ENCODE measurements at places on chromosomes 12 and 14. TPM values are rescaled to one million over a fixed set of nuclear protein-coding genes. Genes with fewer than 3 reads are reported as not detected.

Gene SLC2A14
- not detected for total RNA-seq

Gene FOXG1
- not detected for total RNA-seq

Gene TAS2R14
- 1.6 TPM for total RNA-seq

- peaks cover 4% of the 10 kb centered on the region for H3K27me3 ChIP-seq
- H3K36me3 ChIP-seq: no peaks in the 10 kb centered on the region
- H3K4me1 ChIP-seq: no peaks in the 10 kb centered on the region
- no peak for DNase-seq
- H3K4me3 ChIP-seq: no peak overlapping the region
Measured at GRCh38 chr12:109014984-109015765, 5.7 kb downstream of the SVOP start.

DNA sequence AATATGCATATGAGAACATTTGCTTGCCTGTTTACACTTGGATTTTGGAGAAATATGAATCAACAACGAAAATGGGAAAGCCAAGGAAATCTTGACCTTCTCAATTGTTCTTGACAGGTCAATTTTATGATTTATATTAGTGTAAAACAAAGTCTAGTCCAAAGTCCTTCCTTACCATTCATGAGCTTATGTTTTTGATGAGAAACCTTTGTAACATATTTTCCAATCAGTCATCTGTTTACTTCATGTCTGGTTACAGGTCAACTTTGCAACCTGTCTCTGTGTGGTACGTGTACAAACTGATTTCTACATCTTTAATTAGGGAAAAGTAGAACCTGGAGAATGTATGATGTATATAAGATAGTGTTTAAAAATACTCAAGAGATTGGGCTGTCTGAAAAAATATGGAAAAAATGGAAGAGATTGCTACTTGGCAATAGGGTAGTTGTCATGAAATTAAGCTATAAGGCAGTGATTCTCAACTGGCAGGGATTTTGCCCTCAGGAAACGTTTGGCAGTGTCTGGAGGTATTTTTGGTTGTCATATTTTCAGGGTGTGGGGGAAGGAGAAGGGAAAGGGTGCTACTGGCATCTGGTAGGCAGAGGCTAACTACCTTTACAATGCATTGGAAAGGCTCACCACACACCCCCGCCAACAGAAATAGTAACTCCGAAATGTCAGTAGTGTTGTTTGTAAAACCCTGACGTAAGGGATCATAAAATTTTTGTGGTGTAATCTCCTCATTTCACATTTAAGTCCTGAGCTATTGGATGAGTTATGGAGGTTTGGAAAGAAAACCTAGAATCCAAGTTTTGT is 110.4 kb upstream of the PTPRB start:
- H3K27me3 ChIP-seq: peaks cover 10% of the 10 kb centered on the region
- H3K27ac ChIP-seq: no peak overlapping the region
- no peaks in the 10 kb centered on the region for H3K36me3 ChIP-seq
- H3K4me3 ChIP-seq: no peak overlapping the region

DNA sequence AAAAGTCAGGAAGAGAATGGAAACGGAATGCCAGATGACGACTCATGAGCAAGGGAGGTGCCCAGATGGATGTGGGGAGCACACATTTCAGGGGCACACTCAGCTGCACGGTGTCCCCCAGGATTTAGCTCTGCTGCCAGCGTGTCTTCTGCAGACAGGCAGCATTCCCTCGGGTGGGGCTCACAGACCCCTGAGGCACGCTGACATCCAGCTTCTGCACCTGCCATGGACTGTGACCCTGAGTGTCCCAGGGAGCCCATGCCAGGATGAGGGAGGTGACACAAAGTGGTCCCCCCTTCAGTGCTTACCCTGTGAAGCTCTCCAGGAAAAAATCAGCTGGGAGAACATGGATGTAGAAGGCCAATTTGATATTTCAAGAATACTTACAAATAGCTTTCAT is 84.2 kb downstream of the PIWIL1 start:
- no peak overlapping the region for H3K27ac ChIP-seq
- H3K27me3 ChIP-seq: peaks cover 2% of the 10 kb centered on the region
- no peak for DNase-seq
- no peak overlapping the region for H3K4me3 ChIP-seq

GRCh38 chr12:82407481-82407880 is 49.2 kb downstream of the METTL25 start:
- DNase-seq: no peak
- H3K27me3 ChIP-seq: no peaks in the 10 kb centered on the region
- no peaks in the 10 kb centered on the region for H3K36me3 ChIP-seq
- H3K4me3 ChIP-seq: no peak overlapping the region

DNA sequence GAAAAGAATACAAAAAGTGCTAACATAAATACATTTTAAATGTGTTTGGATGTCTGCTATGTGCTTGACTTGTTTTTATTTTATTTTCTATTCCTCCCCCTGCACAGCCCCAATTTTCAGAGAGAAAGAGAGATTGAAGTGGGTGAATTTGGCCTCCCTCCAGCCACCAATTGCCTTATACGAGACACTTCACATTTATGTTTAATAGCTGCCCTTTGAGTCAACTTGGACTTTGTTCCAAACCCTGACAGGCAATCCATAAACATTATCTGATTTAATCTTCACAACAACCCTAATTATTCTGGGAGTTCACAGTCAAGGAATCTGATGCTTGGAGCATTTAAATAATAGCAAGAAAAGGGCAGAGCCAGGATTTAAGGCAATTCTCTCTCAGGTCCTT is 161.7 kb downstream of the SLC15A4 start:
- no peak overlapping the region for H3K27ac ChIP-seq
- no peak overlapping the region for H3K4me3 ChIP-seq
- H3K4me1 ChIP-seq: no peaks in the 10 kb centered on the region
- H3K27me3 ChIP-seq: no peaks in the 10 kb centered on the region
- H3K36me3 ChIP-seq: peaks cover 10% of the 10 kb centered on the region

- peak overlapping the region; percentile 17 for H3K27ac ChIP-seq
- DNase-seq: no peak
- no peak overlapping the region for H3K4me3 ChIP-seq
- no peaks in the 10 kb centered on the region for H3K27me3 ChIP-seq
- peaks cover 48% of the 10 kb centered on the region for H3K4me1 ChIP-seq
- H3K36me3 ChIP-seq: no peaks in the 10 kb centered on the region
Measured at GRCh38 chr12:102430661-102431060, 49.7 kb downstream of the IGF1 start.

DNA sequence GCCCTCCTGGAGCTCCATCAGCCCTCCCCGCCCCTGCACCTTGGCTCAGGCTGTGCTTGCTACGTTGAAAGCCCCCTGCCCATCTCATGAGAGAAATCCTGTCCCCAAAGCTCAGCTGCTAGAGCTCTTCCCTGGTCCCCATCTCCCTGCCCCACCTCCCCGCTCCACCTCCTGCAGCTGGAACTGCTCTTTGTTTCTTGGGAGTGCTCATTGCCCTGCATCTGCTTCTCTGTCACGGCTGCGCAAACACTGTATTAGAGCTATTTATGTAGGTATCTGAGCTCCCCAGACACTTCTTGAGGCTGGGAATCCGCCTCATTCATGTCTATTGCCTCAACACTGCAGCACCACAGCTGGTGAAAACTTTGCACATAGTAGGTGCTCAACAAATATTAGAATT is 32.8 kb upstream of the PRIMA1 start:
- DNase-seq: no peak
- H3K4me3 ChIP-seq: no peak overlapping the region
- H3K36me3 ChIP-seq: no peaks in the 10 kb centered on the region
- H3K27me3 ChIP-seq: peaks cover 2% of the 10 kb centered on the region
- H3K4me1 ChIP-seq: no peaks in the 10 kb centered on the region

DNA sequence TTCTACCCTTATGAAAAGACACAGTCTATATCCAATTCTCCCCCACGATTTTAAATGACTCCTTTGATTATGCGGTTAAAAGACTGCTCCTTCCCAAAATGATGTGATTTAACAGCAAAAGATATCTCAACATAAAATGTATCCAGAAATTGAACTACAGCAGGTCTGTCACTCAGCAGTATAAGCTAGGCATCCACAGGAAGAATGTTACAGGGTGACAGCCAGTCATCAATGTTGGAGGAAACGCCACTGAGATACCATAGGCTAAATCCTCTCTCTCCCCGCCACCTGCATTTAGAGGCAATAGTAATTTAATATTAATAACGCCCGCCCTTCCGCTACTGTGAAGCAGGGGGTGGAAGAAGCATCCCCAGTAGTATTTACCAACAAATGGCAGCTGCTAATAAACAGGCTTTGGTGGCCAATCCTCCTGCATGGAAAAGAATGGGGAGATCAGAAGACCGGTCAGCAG is 613 bp downstream of the RECQL start:
- peaks cover 30% of the 10 kb centered on the region for H3K4me1 ChIP-seq
- no peaks in the 10 kb centered on the region for H3K27me3 ChIP-seq
- H3K4me3 ChIP-seq: no peak overlapping the region
- no peak for DNase-seq

GRCh38 chr14:30450631-30451545 is 108.1 kb upstream of the G2E3 start:
- peak; percentile 11 for DNase-seq
- no peaks in the 10 kb centered on the region for H3K36me3 ChIP-seq
- no peak overlapping the region for H3K4me3 ChIP-seq
- H3K27ac ChIP-seq: no peak overlapping the region

- no peak for DNase-seq
- peak overlapping the region; percentile 3 for H3K27ac ChIP-seq
- peaks cover 46% of the 10 kb centered on the region for H3K4me1 ChIP-seq
- no peaks in the 10 kb centered on the region for H3K36me3 ChIP-seq
Measured at GRCh38 chr14:32601906-32602305, 272.8 kb downstream of the AKAP6 start.

- H3K27ac ChIP-seq: no peak overlapping the region
- peaks cover 2% of the 10 kb centered on the region for H3K27me3 ChIP-seq
- no peak overlapping the region for H3K4me3 ChIP-seq
- no peaks in the 10 kb centered on the region for H3K4me1 ChIP-seq
- no peak for DNase-seq
- 0 out of 2 replicates have a peak, but pooled peaks cover 4% of the 10 kb centered on the region for H3K36me3 ChIP-seq
Measured at GRCh38 chr12:99732131-99732530, 84.6 kb downstream of the GARIN6 start.

DNA sequence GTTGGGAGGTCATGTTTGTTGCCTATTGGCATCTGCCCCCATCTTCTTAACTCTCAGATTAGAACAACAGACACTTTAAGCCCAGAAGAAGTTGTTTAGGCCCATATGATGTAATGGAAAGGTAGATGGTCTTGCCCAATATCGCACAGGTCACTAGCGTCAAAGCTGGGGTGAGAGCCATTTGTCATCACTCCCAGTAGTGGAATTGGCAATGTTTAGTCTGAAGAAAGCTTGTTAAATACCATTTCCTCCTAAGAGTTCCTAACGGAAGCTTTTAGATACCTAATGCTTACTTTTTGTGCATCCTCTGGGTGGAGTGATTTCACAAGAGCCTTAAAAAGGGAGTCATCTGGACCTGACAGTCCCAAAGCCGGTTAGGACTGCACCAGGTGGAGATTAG is 125.4 kb downstream of the DACT1 start:
- no peaks in the 10 kb centered on the region for H3K4me1 ChIP-seq
- H3K27ac ChIP-seq: no peak overlapping the region
- peaks cover 2% of the 10 kb centered on the region for H3K27me3 ChIP-seq
- no peaks in the 10 kb centered on the region for H3K36me3 ChIP-seq
- no peak for DNase-seq

GRCh38 chr12:18998343-18999261 is 130.9 kb upstream of the PLEKHA5 start:
- H3K4me1 ChIP-seq: peaks cover 26% of the 10 kb centered on the region
- peak; percentile 85 for DNase-seq
- peak overlapping the region; percentile 99 for H3K27ac ChIP-seq
- no peaks in the 10 kb centered on the region for H3K36me3 ChIP-seq
- H3K4me3 ChIP-seq: peak overlapping the region; percentile 78
- H3K27me3 ChIP-seq: no peaks in the 10 kb centered on the region

DNA sequence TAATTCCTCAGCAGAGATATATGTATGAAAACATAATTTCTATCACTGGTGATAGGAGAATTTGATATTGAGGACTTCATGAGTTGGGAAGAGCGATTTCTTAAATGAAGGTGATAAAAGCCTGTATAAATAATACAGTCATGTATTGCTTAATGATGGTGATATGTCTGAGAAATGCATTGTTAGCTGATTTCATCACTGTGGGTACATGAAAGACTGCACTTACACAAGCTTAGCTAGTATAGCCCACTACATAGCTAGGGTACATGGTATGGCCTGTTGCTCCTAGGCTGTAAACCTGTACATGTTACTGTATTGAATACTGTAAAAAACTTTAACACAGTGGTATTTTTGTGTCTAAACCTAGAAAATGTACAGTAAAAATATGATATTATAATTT is 63.4 kb downstream of the ANO4 start:
- no peak overlapping the region for H3K4me3 ChIP-seq
- DNase-seq: no peak
- no peak overlapping the region for H3K27ac ChIP-seq
- H3K4me1 ChIP-seq: no peaks in the 10 kb centered on the region
- H3K36me3 ChIP-seq: no peaks in the 10 kb centered on the region

DNA sequence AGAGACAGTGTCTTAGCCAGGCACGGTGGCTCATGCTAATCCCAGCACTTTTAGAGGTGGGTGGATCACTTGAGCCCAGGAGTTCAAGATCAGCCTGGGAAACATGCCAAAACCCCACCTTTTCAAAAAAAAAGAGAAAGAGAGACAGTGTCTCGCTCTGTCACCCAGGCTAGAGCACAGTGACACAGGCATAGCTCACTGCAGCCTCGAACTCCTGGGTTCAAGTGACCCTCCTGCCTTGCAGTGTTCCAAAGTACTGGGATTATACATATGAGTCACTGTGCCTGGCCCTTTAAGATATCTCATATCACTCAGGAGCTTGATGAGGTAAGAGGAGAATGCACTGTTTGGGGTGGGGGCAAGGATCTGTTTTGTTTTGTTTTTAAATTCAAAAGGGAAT is 48.1 kb upstream of the LTBP2 start:
- peaks cover 70% of the 10 kb centered on the region for H3K36me3 ChIP-seq
- no peak overlapping the region for H3K4me3 ChIP-seq
- peaks cover 80% of the 10 kb centered on the region for H3K4me1 ChIP-seq
- DNase-seq: no peak

DNA sequence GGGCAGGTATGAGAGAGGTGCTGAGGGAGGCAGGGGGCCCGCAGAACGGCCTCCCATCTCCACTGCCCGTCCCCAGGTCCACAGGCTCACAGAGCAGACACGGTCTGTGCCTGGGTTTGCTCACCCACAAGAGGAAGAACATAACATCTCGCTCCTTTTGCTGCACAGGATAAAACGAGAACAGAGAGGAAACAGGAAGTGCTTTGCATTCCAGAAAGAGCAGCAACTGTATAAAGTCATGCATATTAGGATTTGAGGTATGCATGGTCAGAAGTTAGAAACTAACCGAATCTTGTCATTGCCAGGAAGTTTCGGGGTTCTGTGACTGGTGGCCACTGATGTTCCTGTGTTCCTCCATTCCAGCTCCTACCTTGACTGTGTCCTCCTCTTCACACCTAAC is 25.0 kb downstream of the NTF3 start:
- peak overlapping the region; percentile 75 for H3K4me3 ChIP-seq
- H3K27ac ChIP-seq: peak overlapping the region; percentile 96
- DNase-seq: peak; percentile 73
- H3K36me3 ChIP-seq: peaks cover 37% of the 10 kb centered on the region
- peaks cover 6% of the 10 kb centered on the region for H3K27me3 ChIP-seq

DNA sequence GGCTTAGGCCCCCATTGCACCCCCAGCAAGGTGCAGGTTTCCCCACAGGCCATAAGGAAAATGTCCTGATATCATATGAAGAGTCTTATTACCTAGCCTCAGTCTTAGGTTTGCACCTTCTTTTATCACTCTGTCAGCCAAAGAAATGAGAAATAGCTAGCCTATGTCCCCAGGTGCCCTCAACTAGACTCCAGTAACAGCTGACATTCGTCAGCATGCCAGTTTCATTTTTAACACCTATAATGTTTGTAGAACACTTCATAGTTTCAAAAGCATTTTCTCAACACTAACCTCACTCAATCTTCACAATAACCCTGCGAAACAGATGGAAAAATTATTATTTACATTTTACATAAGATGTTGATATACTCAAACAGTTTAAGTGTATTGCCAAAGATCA is 24.0 kb upstream of the OR10P1 start:
- H3K4me3 ChIP-seq: no peak overlapping the region
- H3K4me1 ChIP-seq: no peaks in the 10 kb centered on the region
- DNase-seq: no peak
- no peak overlapping the region for H3K27ac ChIP-seq

Data from HFFc6 (cell line).